ENCODE measurements at places on chromosomes 3 and 15. TPM values are rescaled to one million over a fixed set of nuclear protein-coding genes. Genes with fewer than 3 reads are reported as not detected.

The ALDH1A2 gene
- total RNA-seq, result 25.0 TPM

The LDHAL6B gene
- not detected for total RNA-seq

The GPD1L gene
- total RNA-seq, result 73.1 TPM

The SAMMSON gene
- 0.17 TPM for total RNA-seq

The TOMM70 gene
- 90.9 TPM for total RNA-seq

The DPH3 gene
- 17.9 TPM for total RNA-seq

The ITIH1 gene
- total RNA-seq, result 0.44 TPM

The RTP3 gene
- total RNA-seq, result not detected

The PRR23C gene
- not detected for total RNA-seq

The ITGA11 gene
- 18.7 TPM for total RNA-seq

The CCDC39 gene
- total RNA-seq, result 2.2 TPM

The CCR8 gene
- not detected for total RNA-seq

The PPP1R2 gene
- total RNA-seq, result 57.6 TPM

The PLCH1 gene
- total RNA-seq, result 10.2 TPM

The INTS14 gene
- 26.3 TPM for total RNA-seq

The ITPKA gene
- 0.89 TPM for total RNA-seq

The CASR gene
- 0.11 TPM for total RNA-seq

The SMAD6 gene
- total RNA-seq, result 22.0 TPM

The NDN gene
- total RNA-seq, result 140 TPM

The SLC22A14 gene
- total RNA-seq, result 0.10 TPM

The PRR20G gene
- not detected for total RNA-seq

The FETUB gene
- total RNA-seq, result not detected
